Glutamatergic neuron (in vitro differentiated cells): ENCODE measurements at places on chromosomes 11 and 22. TPM values are rescaled to one million over a fixed set of nuclear protein-coding genes. Genes with fewer than 3 reads are reported as not detected.
A peak's percentile ranks its signal among the peaks of the same experiment; 100 is the strongest.

GRCh38 chr11:70872299-70872698, 380.1 kb downstream of the SHANK2 start:
- H3K27ac ChIP-seq: no peak overlapping the region
- peaks cover 15% of the 10 kb centered on the region for H3K4me1 ChIP-seq
- H3K4me3 ChIP-seq: no peak overlapping the region
- DNase-seq: no peak
- H3K36me3 ChIP-seq: no peaks in the 10 kb centered on the region

DNA sequence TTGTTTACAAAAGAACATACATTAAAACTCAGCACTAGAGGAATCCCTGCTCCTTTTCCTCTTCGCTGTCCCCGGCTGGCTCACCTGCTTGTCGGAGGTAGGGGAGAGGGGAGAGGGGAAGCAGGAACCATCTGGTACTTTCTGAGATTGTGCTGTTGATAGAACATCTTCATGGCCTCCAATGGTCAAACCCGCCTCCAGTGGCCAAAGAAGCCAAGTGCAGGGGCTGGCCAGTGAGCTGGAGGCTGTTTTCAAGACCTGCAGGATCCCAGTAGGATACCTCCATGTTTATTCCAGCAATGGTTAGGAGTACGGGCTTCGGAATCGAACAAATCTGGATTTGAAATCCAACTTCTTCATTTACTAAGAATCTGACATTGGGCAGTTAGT, 92.6 kb downstream of the PKNOX2 start:
- peaks cover 9% of the 10 kb centered on the region for H3K27me3 ChIP-seq
- H3K27ac ChIP-seq: no peak overlapping the region
- no peaks in the 10 kb centered on the region for H3K36me3 ChIP-seq
- H3K4me1 ChIP-seq: peaks cover 34% of the 10 kb centered on the region
- H3K4me3 ChIP-seq: no peak overlapping the region
- peak; percentile 69 for DNase-seq

DNA sequence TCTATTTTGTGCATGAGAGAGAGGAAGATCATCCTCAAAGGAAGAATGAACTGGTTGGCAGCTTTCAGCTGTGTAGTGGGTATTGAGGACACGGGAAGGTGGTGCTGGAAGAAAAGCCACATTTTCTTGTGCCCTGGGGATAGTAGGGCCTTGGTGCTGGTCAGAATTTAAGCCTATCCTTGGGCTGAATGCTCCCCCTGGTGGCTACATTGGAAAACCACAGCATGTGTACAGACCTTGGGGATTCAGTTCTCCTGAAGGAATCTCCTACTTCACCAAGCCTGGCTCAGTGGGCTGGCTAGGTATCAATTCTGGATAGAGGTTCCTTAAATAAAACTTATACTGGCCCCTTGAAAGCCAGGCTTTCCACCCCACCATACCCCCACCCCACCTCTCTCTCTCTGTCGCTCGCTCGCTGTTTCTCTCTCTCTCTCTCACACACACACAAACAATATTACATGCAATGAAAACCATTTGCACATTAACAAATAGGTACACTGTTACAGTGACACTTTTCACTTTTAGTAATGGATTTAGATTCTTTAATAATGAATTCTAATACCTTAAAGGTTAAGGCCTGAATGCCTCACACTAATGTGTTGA, 2.8 kb upstream of the OR51M1 start:
- no peaks in the 10 kb centered on the region for H3K27me3 ChIP-seq
- DNase-seq: peak; percentile 69
- H3K4me3 ChIP-seq: no peak overlapping the region
- no peak overlapping the region for H3K27ac ChIP-seq

GRCh38 chr11:128900468-128900867, 9.3 kb downstream of the KCNJ5 start:
- DNase-seq: no peak
- H3K4me1 ChIP-seq: peaks cover 38% of the 10 kb centered on the region
- H3K4me3 ChIP-seq: no peak overlapping the region
- peaks cover 14% of the 10 kb centered on the region for H3K27me3 ChIP-seq

DNA sequence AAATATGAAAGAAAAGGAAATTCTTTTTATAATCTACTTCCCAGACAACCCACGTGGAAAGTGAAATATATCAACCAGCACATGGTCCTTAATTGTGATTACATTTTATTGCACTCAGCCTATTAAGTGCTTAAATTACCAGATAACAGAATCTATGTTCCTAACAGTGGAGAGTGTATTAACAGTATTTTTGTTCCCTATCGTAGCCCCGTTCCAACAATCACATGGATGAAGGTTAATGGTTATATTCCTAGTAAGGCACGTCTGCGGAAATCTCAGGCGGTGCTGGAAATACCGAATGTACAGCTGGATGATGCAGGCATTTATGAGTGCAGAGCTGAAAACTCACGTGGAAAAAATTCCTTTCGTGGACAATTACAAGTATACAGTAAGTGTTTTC, 626.1 kb upstream of the ARHGAP42 start:
- H3K27me3 ChIP-seq: no peaks in the 10 kb centered on the region
- peaks cover 2% of the 10 kb centered on the region for H3K4me1 ChIP-seq
- H3K27ac ChIP-seq: no peak overlapping the region
- no peak overlapping the region for H3K4me3 ChIP-seq
- DNase-seq: no peak

DNA sequence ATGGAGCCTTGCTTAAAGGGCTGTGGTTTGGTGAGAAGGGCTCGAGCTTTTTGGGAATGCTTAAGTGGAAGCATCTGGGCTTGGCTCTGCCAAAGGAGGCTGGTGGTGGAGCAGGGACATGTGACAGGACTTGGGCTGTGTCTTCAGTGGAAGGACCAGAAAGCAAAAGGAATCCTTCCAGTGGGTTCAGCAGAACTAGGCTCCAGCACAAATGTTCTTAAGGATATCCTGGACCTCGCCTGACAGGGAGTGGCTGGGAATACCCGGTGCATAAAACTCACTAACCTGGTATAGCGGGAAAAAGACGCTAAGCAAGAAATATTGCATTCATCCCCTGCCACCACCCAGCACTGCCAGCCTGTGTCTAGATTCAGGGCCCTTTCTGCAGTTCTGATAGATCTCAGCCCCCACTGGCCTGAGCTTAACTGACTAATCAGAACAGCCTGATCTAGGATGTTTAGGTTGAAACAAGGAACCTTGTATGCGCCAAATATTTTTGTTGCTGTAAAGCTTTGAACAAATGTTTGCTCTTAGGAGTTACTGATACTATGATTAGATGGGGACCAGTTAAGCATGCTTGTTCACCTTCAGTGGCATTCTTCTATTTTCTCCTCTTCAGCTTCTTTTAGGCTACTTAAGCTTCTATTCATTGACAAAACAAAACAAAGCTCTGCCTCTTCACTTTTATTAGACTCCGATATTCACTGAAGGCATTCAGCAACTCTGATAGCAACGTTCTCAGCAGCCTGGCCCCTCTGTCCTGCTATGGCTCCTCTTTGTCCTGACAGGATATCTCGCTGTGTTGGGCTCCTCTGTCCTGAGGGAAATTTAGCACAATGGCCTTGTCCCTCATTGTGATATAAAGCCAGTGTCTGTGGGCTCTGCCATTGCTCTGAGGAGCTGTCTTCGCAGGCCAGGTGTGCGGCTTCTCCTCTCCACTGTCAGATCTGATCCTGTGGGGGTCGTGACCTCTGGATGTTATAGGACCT, 25.0 kb downstream of the PPFIBP2 start:
- H3K27me3 ChIP-seq: peaks cover 7% of the 10 kb centered on the region
- no peaks in the 10 kb centered on the region for H3K36me3 ChIP-seq
- no peak overlapping the region for H3K4me3 ChIP-seq
- DNase-seq: no peak
- H3K27ac ChIP-seq: no peak overlapping the region

GRCh38 chr11:19087658-19088057, 27.1 kb upstream of the MRGPRX2 start:
- no peaks in the 10 kb centered on the region for H3K4me1 ChIP-seq
- no peak overlapping the region for H3K27ac ChIP-seq
- no peak overlapping the region for H3K4me3 ChIP-seq
- H3K36me3 ChIP-seq: no peaks in the 10 kb centered on the region

GRCh38 chr11:43632181-43632580, 48.4 kb upstream of the HSD17B12 start:
- no peak overlapping the region for H3K4me3 ChIP-seq
- no peaks in the 10 kb centered on the region for H3K4me1 ChIP-seq
- no peak overlapping the region for H3K27ac ChIP-seq
- no peaks in the 10 kb centered on the region for H3K36me3 ChIP-seq
- H3K27me3 ChIP-seq: no peaks in the 10 kb centered on the region

- H3K4me1 ChIP-seq: peaks cover 12% of the 10 kb centered on the region
- H3K4me3 ChIP-seq: no peak overlapping the region
- peaks cover 5% of the 10 kb centered on the region for H3K36me3 ChIP-seq
- peaks cover 6% of the 10 kb centered on the region for H3K27me3 ChIP-seq
- DNase-seq: no peak
Observed at GRCh38 chr22:23122216-23122957, 19.4 kb downstream of the RSPH14 start.

DNA sequence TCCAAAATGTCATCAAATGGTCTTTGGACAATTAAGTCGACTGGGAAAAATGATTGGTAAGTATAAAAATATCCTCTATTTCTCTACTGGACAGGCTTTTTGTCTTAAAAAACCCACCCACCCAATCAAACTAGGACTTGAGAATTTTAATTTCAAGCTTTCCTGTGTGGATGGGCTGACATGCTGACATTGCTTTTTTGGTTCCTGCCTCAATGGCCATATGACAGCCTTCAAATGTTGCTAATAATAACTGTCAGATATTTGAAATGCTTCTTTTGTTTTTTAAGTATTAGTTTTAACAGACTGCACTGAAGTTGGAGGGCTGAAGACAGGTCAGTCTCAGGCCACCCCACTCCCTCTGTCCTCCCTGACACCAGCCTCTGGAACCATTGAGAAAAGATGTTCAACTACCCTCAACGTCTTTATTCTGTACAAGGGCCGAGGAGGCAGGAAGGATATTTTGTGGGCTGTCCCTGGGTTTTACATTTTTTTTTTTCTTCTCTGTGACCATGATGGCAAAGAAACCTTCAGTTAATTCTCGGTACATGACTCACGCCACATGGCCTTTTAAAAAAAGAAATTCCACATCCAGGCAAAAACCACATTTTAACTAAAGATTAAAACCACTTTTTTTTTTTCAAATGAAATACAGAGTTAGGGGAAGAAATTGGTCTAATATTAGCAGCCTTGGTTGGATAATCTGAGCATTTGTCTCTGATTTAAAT, 130.4 kb downstream of the SLC1A2 start:
- H3K4me1 ChIP-seq: peaks cover 10% of the 10 kb centered on the region
- H3K4me3 ChIP-seq: no peak overlapping the region
- H3K27ac ChIP-seq: no peak overlapping the region

DNA sequence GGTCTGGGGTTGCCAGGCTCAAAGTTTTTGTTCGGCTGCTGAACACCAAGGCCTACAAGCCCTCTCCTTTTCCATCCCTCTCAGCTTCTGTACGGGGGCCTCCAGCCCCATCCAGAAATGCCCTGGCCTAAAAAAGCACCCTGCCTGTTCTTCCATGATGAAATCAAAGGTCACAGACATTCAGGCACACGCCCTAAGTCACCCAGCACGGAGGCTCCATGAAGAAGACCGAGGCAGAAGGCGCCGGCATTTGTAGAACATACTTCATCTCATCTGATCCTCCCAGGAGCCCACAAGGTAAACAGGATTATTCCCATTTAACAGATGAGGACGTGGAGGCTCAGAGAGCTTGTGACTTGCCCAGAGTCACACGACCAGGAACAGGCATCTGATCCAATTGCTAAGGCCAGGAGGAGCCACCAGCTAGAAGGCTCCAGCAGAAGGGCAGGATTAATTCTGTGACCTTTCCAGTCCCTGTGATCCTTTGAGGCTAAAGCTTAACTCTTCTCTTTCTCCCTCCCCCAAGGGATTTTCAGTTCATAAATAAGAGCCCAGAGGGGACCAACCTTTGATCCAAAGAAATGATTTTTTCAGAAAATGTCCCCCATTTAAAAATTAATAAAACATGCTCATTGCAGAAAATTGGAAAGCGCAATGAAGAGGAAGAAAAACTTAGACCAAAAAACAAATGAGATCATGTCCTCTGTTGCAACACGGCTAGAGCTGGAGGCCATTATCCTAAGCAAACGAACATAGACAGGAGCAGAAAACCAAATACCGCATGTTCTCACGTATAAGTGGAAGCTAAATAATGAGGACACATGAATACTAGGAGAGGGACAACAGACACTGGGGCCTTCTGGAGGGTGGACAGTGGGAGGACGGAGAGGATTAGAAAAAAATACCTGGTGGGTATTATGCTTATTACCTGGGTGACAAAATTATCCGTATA, 38.7 kb downstream of the CYTH4 start:
- no peak overlapping the region for H3K4me3 ChIP-seq
- H3K36me3 ChIP-seq: no peaks in the 10 kb centered on the region
- no peak for DNase-seq
- no peaks in the 10 kb centered on the region for H3K27me3 ChIP-seq
- peaks cover 7% of the 10 kb centered on the region for H3K4me1 ChIP-seq
- H3K27ac ChIP-seq: no peak overlapping the region

DNA sequence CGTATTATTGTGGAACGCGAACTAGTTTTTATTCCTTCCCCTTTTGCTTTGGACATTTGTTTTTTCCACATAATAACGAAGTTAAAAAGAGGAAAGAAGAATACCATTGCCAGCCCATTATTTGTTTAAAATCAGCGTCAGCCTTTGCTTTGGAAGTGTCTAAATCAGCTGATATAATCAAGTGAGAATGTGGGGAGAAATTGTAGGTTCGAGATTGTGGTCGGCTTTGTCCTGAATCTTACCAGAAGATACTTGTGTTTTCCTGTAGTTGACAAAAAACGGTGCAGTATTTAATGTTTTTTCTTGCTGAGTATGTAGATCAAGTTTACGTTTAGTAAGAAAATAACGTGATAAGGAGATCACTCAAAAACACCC, 935 bp downstream of the ZNF143 start:
- peaks cover 8% of the 10 kb centered on the region for H3K4me1 ChIP-seq
- H3K36me3 ChIP-seq: no peaks in the 10 kb centered on the region
- no peak for DNase-seq
- peak overlapping the region; percentile 98 for H3K27ac ChIP-seq
- H3K27me3 ChIP-seq: peaks cover 4% of the 10 kb centered on the region

TRPM5 gene
- not detected for total RNA-seq

FGF3 gene
- total RNA-seq: not detected

ROM1 gene
- 1.3 TPM for total RNA-seq

OR9G4 gene
- total RNA-seq: not detected

OR8A1 gene
- not detected for total RNA-seq

RIMBP3B gene
- 0.07 TPM for total RNA-seq
